AG04450 (cell line): ENCODE measurements at places on chromosomes 2 and 18.

GRCh38 chr2:145288650-145289496, 769.0 kb upstream of the ZEB2 start:
- DNase-seq, result no peak

GRCh38 chr2:107383691-107384090, 443.0 kb upstream of the RGPD4 start:
- no peak for DNase-seq

GRCh38 chr18:73121207-73121606, 253.4 kb upstream of the NETO1 start:
- no peak for DNase-seq

DNA sequence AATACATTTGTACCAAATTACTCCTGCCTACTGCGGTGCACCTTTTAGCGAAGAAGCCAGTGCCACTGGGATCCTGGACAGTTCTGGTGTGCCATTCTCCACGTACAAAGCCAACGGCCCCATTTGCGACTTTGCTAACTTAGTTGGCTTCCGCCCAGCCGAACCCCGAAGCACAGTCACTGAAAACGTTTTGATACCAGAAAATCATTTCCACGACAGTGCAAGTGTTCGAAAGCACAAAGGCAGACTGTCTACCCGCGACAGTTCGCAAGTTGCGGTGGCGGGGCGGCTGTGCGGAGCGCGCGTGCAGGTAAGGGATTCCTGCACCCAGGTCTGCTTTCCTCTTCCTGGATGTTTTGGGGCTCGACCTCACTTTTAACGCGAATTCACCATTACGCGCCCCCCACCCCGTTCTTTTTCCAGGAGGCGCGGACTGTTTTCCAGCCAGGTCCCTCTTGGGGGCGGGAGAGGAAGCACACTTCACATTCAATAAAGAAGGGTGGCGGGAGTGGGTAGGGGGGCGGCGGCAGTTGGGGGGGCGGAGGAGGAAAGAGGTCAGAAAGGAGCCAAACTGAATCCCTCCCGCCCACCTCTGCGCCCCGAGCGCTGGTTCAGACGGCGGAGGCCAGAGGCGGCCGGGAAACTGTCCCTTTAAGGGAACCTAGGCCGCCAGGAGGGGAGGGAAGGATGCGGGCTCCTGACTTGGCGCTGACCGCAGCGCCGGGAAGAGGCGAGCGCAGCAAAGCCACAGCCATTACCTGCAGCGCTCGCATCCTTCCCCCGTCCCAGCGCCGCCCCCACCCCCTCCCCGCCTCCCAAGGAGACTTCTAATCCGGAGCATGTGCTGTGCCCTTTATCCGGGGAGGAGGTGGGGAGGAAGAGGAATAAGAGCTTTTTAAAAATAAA, 107.4 kb upstream of the KCTD1 start:
- DNase-seq, result no peak

DNA sequence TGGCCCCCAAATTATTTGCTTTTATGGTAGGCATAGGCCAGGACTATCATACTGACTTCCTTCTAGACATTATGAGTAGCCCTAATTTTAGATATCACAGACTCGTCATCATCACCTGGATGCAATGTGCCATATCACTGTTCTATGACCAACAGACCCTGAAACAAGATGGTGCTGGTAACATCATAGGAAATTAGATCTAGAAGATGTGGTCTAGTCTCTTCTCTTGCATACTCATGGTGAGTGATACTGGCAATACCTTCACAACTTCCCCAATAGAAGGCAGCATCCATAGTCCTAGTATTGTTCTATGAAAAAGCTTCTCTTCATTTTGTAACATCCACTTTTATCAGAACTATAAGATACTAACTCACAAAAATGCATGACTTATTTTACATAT, 116.3 kb upstream of the ITGA4 start:
- DNase-seq, result no peak

- DNase-seq, result no peak
Measured at GRCh38 chr18:23281626-23282436, 146.5 kb downstream of the CABLES1 start.

DNA sequence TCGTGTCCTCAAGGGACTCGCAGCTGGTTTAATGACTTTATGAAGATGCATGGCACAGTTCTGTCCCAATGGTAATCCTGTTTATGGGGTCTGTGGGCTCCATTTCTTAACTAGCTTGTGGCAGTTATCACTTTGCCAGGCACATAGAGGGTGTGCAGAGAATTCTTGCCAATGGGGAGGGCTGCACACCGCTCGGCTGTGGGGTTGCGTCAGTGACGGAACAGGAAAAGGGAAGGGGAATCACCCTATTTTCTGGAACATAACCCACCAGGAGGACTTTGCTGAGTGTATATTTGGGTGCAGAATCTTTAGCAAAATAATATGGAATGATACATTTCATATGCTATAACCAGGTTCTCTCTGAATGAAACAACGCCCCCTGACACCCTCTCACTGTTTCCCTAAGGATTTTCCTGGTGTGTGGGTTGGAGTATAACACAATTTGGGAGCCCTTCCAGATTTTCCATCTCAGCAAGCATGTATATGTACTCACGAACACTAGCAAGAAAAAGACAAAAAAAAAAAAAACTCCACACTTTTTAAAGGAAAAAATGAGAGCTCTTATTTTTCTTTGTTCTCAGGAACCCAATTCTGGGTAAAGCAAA, 43.9 kb upstream of the TRIB2 start:
- DNase-seq, result no peak

DNA sequence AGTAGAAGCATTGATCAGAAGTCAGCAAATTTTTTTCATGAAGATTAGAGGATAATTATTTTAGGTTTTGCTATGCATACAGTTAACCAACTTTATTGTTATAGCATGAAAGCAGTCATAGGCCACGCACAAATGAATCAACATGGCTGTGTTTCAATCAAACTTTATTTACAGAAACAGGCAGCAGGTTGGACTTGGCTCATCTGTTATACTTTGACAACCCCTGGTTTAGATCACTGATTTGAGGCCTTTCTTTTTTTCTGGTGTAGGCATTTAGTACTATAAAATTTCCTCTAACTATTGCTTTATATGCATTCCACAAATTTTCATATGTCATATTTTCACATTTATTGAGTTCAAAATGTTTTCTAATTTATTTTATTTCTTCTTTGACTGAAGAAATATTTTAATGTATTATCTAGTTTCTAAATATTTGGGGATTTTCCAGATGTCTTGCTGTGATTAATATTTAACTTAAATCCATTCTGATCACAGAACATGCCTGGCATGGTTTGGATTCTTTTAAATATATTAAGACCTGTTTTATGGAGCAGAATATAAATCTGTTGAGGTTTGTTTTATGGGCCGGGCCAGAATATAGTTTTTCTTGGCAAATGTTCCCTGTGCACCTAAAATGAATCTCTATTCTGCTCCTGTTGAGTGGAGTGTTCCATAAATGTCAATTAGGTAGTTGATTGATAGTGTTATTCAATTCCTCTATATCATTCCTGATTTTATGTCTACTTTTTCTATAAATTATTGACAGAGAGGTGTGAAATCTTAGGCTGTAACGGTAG, 116.3 kb upstream of the KLHL29 start:
- no peak for DNase-seq

DNA sequence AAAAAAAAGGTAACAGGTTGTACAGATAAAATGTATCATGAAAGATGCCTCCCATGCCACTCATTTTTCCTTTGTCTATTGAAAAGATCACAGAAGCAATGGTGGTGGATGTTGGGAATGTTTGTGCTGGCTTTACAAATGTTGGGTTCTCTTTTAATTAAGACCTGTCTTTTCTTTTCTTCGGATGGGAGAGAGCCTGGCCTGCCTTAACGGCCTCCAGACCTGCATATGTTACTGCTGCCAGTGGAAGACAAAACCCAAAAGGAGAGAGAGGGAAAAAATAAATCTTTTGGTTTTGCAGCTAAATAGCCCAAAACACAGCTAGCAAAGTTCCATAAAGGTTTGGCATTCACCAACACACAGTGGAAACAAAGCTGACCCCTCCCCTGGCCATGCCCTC, 50.5 kb upstream of the FZD7 start:
- DNase-seq, result no peak

DNA sequence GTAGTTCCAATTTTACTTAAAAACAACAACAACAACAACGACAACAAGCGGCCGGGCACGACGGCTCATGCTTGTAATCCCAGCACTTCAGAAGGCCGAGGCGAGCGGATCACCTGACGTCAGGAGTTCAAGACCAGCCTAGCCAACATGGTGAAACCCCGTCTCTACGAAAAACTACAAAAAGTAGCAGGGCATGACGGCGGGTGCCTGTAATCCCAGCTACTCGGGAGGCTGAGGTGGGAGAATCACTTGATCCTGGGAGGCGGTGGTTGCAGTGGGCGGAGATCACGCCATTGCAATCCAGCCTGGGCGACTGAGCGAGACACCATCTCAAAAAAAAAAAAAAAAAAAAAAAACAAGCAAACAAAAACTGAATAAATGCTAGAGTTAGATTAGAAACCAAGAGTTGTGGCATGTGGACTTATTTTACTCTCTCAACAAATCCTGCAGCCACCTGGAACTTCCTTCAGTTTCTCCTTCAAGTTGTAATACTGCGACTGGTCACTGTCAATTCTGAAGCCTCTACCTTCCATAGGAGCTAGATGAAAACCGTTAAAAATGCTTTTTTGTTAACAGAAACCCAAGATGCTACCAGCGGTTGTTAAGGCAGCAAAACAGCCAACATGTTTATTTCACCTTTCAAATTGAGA, 1.3 kb downstream of the ATP5F1A start:
- no peak for DNase-seq

DNA sequence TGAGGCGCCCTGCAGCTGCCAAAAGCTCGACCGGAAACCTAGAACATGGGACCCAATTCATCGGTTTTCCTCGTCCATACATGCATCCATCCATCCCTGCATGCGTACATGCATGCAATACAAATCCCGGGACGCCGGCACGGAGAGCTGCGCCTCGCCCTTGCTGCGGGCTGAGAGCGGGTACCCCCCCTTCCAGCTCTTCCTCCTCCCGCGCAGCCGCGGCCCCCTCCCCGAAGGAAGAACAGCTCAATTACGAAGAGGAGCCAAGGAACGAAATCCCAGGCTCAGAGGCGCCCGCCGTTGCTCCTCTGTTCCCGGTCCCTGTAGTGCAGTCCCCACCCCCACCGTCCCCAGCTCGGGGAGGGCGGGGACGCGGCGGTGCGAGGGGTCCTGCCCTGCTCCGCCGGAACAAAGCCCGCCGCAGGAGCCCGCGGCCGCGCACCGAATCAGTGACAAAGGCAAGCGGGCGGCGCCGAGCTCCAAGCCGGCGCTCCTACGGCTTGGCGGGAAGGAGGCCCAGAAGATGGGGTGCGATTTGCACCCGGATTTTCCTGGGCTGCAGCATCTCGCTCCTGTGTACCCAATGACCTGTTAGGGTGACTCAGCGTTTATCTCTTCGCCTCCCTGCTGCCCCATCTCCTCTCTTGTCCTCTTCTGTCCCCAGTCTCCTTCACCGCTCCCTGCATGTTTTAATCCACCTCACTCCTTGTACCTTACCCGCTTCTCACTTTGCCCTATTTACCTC, 8.9 kb upstream of the POU3F3 start:
- DNase-seq, result no peak

GRCh38 chr2:163198972-163199371, 360.4 kb upstream of the KCNH7 start:
- DNase-seq, result no peak

DNA sequence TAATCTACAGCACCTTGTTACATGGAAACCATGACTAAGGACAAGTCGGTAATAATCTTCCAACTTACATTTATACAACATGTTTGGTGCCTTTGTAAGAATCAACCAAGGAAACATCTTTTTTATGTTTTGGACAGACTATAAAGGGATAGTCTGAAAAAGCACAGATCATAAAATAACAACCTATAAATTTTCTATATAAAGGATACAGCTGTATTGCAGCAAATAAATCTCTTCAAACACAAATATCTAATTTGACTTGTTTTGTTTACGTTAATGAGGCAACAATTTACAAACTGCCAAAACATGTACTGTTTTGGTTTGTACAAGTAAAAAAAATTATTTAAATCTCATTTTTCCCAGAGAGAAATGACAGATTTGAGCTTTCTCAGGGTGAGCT, 92.5 kb downstream of the SRBD1 start:
- DNase-seq, result no peak

DNA sequence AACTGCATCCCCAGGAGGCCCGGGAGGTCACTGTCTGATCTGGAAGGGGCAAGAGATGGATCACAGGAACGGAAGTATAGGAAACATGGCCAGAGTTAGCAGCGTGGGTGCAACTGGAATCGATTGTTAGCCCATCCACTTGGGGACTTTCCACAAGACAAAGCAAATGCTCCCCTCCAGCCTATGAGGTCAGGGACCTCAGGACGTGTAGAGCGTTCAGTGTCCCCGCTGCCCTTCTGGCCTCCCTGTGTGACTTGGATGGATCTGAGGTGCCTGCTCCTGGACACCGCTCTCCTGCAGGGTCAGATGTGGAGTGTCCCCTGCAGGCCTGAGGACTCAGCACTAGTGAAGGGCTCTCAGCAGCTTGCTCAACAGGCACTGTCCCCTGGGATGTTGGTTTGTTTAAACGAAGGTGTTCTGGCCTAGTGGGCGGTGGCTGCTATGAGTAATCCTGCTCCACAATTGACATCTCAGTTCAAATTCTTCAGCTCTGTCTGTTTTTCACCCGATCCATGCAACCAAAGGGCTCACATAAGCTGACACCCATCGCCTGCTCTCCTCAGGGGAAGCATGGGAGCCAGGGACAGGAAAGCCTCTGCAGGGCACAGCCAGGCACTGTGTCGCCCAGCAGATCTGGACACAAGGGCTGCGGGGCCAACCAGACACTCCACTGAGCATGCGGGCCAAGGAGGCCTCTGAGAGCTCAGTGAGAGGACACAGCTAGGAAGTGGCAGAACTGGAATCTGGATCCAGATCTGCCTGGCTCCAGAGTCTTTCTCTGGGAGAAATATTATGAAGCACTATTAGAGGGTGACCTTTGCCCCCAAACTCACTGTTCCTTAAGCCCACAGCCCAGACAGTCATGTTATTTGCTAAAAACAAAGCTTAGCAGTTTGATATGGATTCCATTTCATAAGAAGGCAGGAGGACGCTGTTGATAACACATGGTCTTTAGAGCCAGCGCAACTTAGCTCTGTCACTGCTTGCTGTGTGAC, 78.5 kb downstream of the RHOB start:
- DNase-seq, result no peak

DNA sequence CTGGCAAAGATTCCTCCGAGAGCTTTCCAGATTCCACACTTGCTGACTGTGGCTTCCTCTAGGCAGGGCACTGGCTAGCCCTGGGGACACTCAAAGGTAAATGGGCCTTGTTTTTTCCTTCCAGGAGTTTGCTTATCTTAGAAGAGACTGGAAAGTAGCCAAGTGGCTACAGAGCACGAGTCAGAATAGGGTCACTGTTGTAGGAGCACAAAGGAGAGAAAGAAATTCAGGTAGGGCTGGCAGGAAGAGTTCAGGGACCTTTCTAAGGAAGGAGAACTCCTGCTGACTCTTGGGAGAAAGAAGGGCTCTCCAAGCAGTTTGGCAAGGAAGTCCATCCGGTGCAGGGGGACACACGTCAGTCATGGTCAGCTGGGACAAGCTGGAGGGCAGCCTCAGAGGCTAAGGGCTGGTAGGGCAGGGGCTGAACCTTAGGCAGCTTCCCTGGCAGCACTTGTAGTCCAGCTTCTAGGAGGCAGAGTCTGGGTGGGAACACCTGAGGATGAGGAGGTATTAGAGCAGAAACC, 39.5 kb downstream of the NIFK start:
- DNase-seq, result no peak
